Heart left ventricle (tissue), 16 donors: ENCODE measurements at places on chromosomes 1 and 21.

DNA sequence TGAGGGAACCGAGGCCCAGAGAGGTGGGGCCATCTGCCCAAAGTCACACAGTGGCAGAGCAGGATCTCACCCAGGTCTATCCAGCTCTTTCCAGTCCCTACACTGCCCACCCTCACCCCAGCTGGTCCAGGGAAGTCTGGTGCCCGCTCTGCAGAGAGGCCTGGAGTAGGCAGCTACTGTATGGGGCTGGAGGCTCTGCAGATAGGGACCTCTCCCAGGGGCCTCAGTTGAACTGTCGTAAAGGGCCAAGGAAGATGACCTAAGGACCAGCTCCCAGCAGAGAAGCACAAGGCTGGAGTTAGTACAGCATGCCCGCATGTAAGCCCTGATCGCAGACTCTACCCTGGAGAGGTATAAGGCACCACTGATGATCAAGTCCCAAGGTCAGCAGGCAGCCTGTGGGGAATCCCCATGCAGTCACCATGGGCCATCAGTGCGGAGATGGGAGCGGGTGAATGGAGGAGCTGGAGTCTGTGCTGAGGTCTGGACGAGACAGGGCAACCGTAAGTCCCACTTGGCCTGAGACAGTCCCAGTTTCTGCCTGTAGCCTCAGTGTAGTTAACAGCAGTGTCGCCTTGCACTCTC is 320.2 kb downstream of the MATN1 start:
- no peak for DNase-seq

DNA sequence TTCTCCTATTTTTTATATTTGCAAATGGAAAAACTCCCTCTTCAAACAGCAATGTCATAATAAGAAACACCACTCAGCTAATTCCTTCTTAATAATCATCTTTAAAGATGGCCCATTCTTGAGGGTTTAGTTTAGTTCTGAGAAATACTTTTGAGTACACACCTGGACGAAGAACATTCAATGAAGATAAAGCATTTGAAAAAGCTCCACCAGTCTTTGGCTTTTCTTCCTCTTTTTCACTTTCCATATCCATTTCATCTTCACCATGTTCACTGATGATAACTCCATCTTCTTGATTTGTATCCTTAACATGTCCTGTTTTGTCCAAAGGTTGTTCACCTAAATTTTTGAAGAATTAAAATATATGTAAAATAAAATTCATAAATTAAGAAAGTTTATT is 7.4 kb downstream of the PAXBP1 start:
- no peak for DNase-seq

DNA sequence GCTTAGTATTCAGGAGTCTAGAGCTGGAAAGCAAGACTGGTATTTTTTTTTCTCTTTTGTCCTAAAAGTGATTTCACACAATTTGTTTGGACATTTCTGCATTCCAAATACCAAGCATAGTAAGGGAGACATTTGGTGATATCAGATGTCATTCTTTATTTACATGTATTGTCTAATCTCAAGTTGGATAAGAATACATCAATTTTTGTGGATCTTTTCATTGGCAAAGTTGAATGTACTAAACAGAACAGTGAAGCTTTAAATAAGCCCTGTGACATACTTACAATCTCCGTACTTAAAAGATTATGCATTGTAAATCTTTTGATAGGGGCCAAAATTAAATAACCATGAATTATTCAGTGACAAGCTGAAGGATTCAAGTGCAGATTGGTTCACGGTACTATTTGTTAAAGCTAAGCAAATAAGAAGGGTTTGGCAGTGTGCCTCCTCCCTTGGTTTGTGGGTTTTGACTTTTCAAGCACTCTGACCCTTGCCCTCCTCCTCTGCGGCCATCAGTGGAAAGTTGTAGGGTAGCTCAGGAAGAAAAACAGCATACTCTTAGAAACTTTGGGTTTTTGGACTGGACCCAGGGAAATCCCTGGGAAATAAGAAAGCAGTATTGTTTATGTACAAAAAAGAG is 663.7 kb downstream of the ADGRL2 start:
- DNase-seq, result no peak

- no peak for DNase-seq
Observed at GRCh38 chr1:191065346-191065745, 587.7 kb upstream of the BRINP3 start.

GRCh38 chr1:100028765-100029164 is 59.0 kb downstream of the SLC35A3 start:
- DNase-seq, result no peak
